Hindlimb muscle (tissue), 1 donor: ENCODE measurements at places on chromosomes 3 and 15.

DNA sequence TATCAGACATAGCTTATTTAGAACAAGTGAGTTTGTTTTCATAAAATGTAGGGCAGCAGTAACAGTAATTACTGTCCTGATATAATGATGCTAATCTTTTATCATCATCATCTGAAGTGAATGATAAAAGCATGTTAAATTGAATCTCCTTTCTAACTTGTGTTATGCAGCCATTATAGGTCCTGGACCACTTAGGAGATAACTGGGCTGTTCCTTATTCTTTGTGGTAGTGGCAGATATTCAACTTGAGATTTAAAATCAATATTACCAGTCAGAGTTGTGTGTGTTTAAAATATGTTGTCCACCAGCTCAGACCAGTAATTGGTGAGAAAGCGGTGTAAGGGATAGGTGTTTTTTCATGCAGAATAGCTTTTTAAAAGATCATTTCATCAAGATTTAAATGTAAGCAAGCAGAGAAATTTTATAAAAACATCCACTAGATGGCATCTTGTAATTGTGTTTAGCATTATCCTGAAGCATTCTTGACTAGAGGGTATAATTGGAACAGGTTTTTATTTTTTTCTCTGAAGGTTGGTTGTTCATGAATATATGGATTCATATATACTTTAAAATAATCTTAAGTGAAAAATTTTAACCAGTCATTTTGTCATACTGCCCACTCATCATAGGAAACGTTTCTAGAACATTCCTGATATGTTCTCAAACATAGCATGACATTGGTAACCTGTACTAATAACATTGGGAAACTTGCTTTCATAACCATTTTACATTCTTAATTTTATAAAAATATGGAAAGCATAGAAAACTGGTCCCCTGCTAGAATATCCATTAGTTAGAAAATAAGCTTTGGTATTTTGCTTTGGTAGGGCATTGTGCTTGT lies 153.9 kb downstream of the BBX start:
- no peak for DNase-seq

DNA sequence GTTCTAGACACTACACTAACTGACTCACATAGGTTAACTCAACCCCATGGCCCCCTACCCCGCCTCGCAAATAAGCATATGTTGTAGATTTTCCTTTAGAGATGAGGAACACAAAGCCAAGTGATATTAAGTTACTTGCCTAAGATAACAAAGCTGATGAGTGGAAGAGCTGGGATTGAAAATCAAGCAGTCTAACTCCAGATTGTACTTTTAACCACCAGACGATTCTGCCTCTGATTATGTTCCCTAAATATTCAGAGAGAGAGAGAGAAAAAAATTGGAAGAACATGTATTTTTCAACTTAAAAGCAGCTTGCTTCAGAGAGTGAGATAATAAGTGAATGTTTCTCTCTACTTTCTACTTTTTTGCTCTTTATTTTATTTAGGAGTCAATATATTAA lies 66.9 kb upstream of the THBS1 start:
- DNase-seq, result no peak

DNA sequence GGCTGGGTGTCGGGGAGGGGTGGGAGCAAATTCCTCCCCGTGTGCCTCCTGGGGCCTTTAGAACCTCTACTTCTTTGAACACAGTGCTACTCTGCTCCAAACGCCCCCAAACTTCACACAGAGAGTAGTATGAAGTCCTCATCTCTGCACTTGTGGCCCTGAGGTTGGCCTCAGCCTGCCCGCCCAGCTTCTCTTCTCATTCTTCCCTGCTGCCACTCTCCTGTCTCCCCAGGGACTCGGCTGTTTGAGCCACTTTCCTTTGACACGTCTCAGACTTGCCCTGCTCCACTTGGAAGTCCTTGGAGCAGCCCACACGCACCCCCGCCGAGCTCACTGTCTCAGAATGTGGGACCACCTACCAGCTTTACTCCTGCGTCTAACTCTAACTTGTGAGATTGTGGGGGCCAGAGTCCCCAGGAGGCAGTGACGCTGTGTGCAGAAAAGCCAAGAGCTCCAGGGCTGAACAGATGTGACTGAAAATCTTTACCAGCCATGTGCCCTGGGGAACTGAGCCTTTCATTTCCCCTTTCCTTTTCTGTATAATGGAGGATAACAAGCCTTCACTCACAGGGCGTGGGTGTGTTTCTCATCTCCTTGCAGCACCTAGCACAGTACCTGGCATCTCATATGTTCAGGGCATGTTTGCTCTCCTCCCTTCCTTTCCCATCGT lies 233.6 kb upstream of the CTDSPL start:
- DNase-seq, result no peak

DNA sequence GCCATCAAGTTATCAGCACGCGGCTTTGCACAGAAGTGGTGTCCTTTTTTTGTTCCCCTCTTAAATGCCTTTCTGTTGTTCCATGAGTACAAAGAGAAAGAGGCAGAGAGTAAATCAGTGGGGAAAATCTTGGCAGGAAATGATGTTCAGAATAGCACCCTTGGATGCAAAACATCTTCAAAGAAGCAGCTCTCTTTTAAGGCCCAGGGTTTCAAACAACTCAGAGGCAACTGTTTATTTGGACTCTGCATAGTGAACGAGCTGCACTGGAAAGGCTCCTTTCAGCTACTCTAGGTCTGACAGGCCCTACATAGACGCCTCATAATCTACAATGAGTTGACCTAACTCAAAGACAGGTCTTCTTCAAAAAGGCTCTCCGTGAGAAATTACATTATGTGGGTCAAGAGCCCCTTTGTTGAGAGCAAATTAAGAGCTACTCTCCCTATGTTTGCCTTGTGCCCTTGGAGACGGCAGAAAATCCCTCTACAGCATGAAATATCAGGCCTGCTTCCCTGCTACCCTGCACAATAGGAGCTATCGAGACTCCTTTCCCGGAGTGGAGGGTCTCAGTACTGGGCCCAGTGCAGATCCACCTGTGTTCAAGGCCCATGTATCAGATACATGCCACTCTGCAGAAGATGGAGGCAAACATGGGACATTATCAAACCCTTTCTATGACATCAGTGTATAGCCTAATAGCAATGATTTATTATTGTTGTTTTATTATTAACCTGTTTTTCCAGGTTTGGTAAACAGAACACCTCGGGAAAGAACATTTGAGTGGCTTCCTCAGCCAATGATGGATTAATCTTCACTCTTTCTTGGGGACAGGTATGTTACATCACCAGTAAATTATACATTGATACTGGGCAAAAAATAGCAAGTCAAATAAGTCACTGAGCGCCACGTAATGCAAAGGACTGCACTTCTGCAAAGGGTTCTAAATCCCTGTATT lies 53.1 kb downstream of the HEG1 start:
- DNase-seq, result no peak

DNA sequence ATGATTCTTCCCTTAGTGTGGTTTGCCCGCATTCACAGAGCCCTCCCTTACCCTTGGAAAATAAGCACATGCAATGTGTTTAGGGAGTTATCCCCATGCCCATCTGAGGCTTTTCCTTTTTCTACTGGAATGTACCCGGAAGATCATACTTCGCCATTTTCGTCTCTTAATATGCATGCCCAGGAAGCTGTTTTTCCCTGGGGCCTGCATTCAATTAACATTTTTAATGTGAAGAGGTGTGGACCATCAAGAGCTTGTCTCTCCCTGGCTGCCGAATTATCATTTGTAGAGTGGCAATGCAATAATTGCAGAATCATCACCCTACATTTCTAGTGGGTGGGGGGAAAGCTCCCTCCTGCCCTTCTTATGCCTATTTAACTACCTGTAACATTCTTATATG lies 976.3 kb downstream of the DIPK2A start:
- DNase-seq, result no peak

- no peak for DNase-seq
Observed at GRCh38 chr3:58697561-58697960, 31.0 kb upstream of the FAM3D start.

- no peak for DNase-seq
Observed at GRCh38 chr3:71591101-71591500, 7.6 kb upstream of the FOXP1 start.

- no peak for DNase-seq
Observed at GRCh38 chr15:53665930-53666329, 93.5 kb downstream of the WDR72 start.

- no peak for DNase-seq
Observed at GRCh38 chr3:111917300-111917699, 58.2 kb downstream of the PHLDB2 start.

DNA sequence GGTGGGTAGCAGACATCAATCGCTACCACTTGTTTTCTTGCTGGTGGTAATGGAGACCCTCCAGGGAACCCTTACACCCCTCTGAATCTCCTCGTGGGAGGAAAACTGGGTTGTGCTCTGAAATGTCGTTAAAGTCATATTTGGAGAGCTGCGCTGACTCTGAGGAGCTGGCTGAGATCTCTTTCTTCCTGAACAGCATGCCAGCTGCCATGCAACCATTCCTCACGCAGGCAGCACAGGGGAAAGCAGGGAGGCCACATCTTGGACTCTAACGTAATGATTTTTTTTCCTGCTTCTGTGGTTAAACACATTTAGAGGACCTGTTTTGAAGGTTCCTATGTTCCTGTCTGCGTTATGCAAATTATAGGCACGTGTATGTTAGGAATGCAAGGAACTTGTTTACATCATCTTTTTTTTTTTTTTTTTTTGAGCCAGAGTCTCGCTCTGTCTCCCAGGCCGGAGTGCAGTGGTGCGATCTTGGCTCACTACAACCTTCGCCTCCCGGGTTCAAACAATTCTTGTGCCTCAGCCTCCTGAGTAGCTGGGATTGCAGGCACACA lies 156.7 kb downstream of the TJP1 start:
- no peak for DNase-seq

- DNase-seq, result no peak
Observed at GRCh38 chr3:62149962-62150361, 223.4 kb downstream of the FEZF2 start.

DNA sequence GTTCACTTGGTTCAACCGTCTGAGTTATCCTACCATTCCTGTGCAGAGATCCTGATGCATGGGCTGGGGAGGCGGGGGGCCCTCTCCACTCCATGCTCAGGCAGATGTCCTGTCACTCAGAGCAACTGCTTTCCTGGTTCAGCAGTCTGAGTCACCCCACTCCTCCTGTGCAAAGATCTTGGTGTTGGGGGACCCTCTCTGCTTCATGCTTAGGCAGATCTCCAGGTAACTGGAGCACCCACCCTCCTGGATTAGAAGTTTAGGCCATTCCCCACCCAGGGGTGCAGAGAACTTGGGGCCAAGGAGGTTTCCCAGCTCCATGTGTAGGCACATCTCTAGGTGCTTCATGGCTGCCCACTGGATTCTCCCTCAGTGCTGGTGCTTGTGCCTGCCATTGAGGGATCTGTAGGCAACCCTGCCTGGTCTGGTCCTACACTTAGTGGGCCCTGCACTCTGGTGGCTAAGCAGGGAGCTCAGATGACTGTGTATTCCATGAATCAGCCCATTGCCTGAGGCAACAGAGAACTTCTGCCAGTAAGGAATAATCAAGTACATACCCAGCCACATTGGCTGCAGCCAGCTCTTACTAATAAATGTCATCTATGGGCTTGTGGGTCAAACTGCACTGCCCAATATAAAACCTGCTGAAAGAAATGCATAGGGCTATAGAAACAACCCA lies 465.4 kb upstream of the THBS1 start:
- DNase-seq, result no peak

- DNase-seq, result no peak
Observed at GRCh38 chr15:36591536-36592411, 12.3 kb downstream of the CDIN1 start.

- no peak for DNase-seq
Observed at GRCh38 chr3:106428565-106428994, 559.8 kb upstream of the CBLB start.

GRCh38 chr15:64877435-64877834 lies 34.3 kb upstream of the ANKDD1A start:
- DNase-seq, result no peak

DNA sequence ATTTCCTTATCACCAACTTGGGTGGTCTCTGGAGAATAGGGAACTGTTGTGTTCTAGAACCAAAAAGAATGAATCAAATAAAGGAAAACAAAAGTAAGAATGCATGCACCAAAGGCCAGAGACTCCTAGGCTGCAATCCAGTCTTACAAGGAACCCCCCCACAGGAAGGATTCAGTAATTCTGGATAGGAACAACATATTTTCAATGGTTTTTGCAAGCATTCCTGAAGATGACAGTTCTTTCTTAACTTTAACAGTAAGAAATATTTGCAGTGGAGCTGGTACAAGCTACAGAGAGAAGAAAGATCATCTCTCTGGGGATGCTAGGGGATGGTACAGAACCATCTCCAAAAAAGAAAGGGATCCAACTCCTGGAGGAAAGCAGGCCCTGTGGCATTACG lies 116.2 kb upstream of the CHRM5 start:
- no peak for DNase-seq

GRCh38 chr3:187952849-187953248 lies 201.1 kb upstream of the LPP start:
- DNase-seq, result no peak

DNA sequence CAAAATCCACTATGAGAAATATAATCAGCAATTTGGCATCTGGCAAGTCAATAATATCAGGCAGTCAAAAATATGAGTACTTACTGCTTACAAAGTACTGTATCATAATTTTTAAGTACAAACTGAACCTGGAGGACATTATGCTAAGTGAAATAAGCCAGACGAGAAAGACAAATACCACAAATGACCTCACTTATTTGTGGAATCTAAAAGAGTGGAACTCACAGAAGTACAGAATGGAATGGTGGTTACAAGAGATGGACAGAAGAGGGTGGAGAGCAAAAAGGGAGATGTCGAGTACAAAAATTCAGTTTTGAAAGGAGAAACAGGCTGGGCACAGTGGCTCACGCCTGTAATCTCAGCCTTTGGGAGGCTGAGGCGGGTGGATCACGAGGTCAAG lies 12.4 kb downstream of the PCYT1A start:
- no peak for DNase-seq

DNA sequence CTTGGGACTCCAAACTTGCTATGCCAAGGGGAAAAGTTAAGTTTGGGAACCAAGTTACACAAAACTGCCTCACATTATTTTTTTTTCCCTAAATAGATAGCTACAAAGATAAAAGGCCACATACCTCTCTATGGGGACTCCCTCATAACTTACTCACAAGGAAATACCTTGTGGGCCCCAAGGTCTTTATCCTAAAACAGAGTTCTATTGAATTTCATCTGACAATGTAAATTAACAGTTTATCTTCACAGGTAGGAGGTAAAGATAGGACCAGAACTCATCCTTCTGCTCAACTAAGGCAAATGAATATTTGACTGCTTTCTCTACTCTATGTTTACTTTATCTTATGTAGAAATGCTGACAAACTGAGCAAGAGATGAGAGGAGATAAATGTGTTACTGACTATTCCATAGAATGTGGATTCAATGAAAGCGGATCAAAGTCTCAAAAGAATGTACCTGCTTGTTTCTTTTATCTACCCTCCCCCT lies 1278.0 kb downstream of the OTOL1 start:
- DNase-seq, result no peak
